Colonic mucosa (tissue), 4 donors: ENCODE measurements at places on chromosomes 1 and 21. TPM values are rescaled to one million over a fixed set of nuclear protein-coding genes. Genes with fewer than 3 reads are reported as not detected.

GRCh38 chr1:14887764-14888350 lies 265.7 kb upstream of the TMEM51 start:
- DNase-seq = no peak

GRCh38 chr1:4253935-4254334 lies 353.9 kb upstream of the C1orf174 start:
- no peak for DNase-seq

DNA sequence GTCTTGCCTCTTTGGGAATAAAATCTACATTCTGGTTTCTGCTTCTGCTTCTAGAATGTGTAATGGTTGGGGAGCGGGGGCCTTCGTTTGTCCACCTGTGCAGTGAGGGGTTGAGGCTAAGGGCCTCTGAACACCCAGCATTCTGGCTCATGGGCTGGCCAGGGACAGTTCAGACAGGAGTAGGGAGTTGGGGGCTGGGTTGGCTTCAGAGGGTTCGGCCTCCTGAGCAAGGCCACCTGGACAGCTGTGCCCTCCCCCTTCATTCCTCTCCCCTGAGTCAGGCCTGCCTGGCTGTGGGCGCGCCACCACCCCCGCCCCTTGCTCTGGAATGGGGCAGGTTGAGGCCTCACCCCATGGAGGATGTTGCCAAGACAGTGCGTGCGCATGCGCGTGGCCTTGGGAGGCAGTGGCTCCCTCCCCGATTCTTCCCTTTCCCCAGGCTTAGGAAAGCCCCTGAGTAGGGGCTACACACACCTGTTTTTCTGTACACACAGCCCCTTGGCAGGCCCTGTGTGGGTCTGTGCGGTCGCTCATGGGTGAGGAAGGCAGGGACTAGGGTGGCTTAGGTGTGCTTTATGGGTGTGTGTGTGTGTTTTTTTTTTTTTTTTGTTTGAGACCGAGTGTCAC lies 57.0 kb downstream of the YARS1 start:
- peak; percentile 95 for DNase-seq

DNA sequence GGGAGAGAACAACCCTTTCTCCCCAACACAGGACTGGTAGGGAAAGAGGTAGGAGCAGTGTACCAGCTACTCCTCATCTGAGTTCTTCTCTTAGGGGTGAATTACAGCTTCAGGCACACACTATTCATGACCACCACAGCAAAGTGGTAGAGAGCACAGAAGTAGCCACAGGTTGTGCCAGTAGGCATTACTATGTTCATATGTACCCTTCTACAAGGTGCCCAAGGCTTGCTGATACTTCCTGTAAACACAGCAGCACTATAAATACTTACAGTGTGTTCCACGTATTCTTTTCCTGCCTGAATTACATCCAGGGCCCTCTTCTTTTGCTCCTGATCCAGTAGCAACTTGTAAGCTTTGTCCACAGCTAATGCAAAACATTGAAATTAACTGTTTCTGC lies 23.1 kb downstream of the DNAJC8 start:
- no peak for DNase-seq

The LORICRIN gene
- total RNA-seq = not detected

The GBP5 gene
- 3.0 TPM for total RNA-seq
